Hepatocyte (in vitro differentiated cells): ENCODE measurements at places on chromosomes 6 and 20. TPM values are rescaled to one million over a fixed set of nuclear protein-coding genes. Genes with fewer than 3 reads are reported as not detected.

DNA sequence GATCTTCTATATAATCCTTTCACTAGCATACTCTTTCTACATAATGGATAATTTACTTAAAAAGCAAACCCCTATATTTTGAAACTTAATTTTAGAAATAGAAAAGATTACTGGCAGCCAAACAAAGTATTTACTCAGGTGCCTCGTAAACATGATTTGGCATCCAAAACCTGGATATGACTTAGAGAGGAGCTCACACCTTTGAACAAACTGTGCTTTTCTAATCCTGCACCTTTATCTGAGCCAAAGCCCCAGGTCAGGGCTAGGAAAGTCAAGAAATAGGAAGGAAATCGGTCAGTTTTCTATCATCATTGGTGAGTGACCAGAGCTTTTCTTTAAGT lies 170.9 kb downstream of the PHF3 start:
- no peak for DNase-seq

DNA sequence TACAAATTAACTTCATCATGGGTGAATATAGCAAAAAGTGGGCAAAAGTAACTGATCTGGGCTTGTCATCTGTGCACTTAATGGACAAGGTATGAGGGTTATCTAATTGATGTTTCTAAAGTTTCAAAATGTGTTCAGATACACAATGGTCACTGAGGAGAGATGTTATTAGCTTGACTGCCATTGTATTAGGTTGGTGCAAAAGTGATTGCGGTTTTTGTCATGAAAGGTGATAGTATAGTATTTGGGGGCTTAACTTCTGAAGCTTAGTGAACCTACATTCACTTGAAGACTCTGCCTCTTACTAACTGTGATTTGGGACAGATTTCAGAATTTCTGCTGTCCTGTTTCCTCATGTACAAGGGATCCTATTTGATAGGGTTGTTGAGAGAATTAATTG lies 159.6 kb downstream of the UST start:
- no peak for DNase-seq

GRCh38 chr6:44157152-44157521 lies 1.5 kb upstream of the CAPN11 start:
- DNase-seq: no peak

The HLA-DQB1 gene
- 13.0 and 15.2 TPM in 2 replicates for polyA plus RNA-seq

The ZNF76 gene
- polyA plus RNA-seq: 28.0 and 43.7 TPM in 2 replicates

The TGM3 gene
- 0.15 TPM in 1 of 2 replicates, not detected in the other for polyA plus RNA-seq
